ENCODE measurements at places on chromosomes 13 and 19. TPM values are rescaled to one million over a fixed set of nuclear protein-coding genes. Genes with fewer than 3 reads are reported as not detected.

Gene MISP3
- polyA plus RNA-seq: 3.7 TPM

Gene UHRF1
- 1.8 TPM for polyA plus RNA-seq

Gene FSTL3
- polyA plus RNA-seq: 3.1 TPM

Gene LRRC63
- not detected for polyA plus RNA-seq

Gene KLK7
- not detected for polyA plus RNA-seq
